Left ventricle myocardium superior (tissue), 1 donor: ENCODE measurements at places on chromosomes 1 and 21. TPM values are rescaled to one million over a fixed set of nuclear protein-coding genes. Genes with fewer than 3 reads are reported as not detected.

DNA sequence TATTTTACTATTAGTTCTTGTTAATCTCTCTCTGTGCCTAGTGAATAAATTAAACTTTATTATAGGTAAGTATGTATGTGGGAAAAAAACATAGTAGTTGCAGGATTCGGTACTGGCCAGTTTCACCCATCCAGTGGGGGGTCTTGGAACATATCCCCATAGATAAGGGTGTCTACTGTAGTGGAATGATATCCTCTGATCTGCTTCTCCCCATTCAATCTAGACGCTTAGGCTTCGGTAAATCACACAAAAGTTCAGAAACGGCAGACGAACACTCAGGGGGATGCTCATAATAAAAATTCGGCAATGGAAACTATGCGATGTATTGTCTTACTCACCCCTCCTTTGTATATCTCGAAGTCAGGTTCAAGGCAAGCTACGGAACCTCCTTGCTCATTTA, 232.9 kb upstream of the COA6 start:
- no peak for DNase-seq

DNA sequence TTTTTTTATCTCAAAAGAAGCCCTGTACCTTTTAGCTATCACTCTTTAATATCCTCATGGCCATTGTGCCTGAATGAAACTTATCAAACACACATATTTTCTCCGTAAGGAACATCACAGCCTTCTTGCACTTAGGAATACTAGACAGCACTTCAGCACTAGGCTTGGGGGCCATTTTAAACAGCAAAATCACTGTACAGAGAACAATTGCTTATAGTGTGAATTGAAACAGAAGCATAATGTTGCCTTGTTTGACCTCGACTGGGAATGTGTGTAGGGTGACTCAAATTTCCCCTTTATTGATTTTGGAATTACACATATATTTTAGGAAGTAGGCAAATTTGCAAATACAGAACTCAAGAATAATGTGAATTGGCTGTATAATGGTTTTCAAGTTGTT, 36.4 kb downstream of the KYAT3 start:
- no peak for DNase-seq

GRCh38 chr1:58156124-58156468, 390.4 kb downstream of the OMA1 start:
- DNase-seq, result no peak

- DNase-seq, result peak; percentile 87
These were observed 1.6 kb downstream of the SPEN start for GRCh38 chr1:15848929-15849774.

DNA sequence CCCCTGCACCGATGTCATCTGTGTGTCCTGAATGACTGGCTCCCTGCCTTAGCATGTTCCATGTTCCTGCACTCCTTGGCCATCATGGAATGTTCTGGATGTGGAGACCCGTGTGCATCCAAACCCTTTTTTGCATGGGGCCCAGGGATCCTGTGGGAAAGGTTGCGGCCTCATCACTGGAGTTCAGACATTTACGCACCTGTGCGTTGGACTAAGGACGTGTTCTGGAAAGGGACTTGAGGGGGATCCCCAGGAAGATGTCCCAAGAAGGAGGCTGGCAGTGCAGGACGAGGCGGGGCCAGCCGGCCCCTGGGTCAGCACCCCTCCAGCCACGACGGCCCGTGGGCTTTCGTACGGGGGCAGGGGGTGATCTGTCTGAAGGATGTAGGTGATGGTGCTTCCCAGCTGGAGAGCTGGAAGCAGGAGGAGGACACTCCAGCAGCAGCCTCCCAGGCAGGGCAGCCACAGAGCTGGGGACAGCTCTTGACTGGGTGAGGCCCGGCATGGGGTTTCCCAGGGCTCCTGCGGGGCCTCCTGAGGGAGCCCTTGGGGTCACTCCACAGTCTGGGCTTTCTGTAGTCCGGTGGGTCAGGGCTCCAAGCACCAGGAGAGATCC, 67.2 kb downstream of the SCCPDH start:
- DNase-seq, result no peak

Gene PGLYRP4
- not detected for total RNA-seq

DNA sequence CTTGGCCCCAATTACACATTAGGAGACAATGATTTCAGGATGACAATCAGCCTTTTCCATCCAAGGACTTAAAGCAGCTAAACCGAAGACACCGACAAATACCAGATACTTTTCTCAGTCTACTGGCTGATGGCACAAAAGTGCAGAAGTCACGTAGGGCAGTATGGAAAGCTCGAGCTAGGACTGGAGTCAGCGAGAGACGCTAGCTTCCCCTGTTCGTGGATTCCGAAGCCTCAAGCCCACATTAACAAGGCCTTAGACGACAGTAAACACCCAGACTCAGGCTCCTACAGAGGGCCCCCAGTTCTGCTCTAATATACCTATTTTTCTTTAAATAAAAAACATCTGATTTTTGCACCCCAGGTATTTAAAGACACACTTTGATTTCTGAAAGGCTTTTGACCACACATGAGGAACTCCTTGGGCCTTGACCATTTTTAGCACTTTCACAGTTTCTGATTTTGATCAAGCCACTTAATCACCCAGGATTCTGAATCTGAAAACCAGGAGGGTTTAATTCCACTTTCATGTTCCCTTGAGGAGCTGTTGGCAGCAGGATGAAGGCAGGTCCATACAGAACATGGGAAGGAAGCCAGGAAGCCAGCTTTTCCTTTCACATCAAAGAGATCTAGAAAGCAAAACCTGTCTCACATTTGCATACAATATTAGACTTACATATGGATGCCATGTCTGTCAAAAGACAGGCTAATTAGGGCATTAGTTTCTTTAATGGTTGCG, 204.1 kb downstream of the GABPA start:
- DNase-seq, result no peak

GRCh38 chr1:1832166-1832565, 53.9 kb upstream of the NADK start:
- DNase-seq, result no peak

DNA sequence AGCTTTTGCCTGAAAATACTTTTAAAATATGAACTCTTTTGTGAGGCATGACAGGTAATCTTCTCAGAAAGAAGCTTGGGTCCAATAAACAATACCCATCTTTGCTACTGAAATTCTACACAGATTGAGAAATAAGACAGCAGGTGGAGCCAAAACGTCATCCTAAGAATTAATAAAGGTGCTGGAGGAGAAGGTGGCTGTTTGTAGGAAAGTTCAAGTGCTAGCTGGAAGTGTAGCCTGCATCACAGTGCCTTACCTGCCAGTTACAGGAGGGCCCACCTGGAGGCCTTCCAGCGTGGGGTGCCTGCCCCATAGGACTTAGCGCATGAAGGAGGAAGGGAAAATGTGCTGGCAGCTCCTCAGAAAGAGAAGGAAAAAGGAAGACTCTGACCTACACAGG, 93.7 kb downstream of the TTC3 start:
- DNase-seq, result no peak

GRCh38 chr1:67044631-67045270, 9.2 kb downstream of the SLC35D1 start:
- DNase-seq, result no peak

Gene PPIAL4G
- total RNA-seq, result not detected

Gene TMPRSS2
- total RNA-seq, result not detected

- DNase-seq, result no peak
These were observed 16.2 kb downstream of the LMOD1 start for GRCh38 chr1:201930137-201930536.

GRCh38 chr21:35926003-35926740, 134.2 kb downstream of the SETD4 start:
- DNase-seq, result no peak

Gene CHIA
- not detected for total RNA-seq

- no peak for DNase-seq
These were observed 14.6 kb upstream of the TGFBR3 start for GRCh38 chr1:91900562-91900961.
